ENCODE measurements at places on chromosomes 7 and 10.
A peak's percentile ranks its signal among the peaks of the same experiment; 100 is the strongest.

DNA sequence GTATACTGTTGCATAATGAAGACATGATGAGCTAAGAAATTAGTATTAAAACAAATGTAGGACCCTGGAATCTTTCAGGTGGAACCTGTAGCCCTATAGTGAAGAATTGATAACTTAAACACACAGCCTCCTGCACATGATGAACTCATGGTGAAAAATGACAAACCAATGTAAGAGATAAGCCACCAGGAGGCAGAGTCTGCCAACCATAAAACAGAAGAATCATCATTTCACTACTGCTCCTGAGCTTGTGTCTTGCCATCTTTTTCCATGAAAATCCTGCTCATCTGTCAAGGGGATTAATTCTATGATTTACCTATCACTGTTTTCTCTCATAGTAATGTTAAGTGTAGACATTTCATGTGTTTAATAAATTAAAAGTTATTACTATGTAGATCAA is 363.9 kb downstream of the MALRD1 start:
- peak; percentile 64 for DNase-seq

GRCh38 chr10:35335133-35336083 is 901 bp upstream of the CCNY start:
- DNase-seq: peak; percentile 40

DNA sequence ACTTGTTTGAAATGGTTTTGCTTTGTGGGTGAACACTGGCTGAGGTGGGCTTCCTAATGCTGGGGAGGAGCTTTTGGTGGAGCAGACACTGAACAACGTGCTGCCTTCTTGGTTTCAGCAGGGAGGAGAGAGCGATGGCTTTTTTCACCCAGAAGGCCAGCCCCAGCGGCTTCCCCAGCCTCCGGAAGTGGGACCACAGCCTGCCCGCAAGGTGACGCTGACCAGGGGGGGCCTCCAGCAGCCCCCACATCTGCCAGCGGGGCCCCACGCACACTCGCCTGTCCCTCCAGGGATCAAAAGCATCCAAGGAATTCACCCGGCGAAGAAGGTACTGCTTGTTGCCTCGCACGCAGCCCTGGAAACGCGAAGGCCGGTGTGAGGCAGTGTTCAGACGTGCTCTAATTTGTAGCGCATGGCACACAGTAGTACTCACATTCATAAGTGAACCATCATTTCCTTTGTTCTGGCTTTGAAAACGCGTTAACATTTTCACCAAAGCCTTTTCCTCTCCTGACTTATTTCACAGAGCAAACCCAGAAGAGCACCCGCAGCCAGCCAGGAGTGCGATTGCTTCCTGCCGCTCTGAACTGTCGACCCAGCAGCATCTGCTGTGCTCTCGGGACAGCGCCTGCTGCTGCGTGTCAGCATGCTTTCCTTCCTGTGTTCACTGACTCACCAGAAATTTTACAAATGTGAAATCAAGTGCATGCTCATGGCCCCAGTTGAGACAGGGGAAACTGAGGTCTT is 48.4 kb downstream of the SHH start:
- DNase-seq: peak; percentile 86

DNA sequence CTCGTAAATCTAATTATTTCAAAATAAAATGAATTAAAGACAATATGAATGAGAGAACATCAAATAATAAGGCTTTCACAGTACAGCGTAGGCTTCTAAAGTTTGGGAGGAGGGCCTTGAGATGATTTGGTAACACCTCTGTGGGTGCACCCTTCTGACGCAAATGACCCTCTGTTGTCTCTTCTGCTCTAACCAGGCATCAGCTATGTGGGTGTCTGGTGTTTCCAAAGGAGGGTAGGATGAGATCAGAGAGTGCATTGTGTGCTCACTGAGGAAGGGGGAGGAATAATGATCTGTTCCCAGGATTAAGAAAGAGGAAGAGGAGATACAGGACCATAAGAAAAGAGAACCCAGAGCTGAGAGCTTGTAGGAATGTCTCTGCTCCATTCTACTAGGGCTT is 420.4 kb downstream of the SDK1 start:
- DNase-seq: no peak

DNA sequence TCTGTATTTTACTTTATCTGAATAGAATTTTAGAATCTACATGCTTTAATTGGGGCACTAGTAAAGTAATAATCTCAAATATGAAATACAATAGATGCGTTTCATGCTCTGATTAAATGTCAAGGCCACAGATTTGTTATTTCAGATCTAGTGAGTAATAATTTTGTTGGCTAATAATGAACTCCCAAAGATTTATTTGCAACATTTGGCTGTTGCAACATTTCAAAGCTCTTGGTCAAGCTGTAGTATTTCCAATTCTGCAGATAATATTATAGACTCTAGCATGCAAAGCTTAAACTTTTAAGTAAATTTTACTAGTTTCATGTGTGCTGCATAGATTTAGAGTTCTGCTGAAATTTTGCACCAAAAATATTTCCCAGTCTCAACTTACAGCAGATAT is 16.7 kb downstream of the LRRN3 start:
- peak; percentile 5 for DNase-seq

GRCh38 chr7:95690367-95690947 is 81.9 kb upstream of the DYNC1I1 start:
- peak; percentile 75 for DNase-seq

DNA sequence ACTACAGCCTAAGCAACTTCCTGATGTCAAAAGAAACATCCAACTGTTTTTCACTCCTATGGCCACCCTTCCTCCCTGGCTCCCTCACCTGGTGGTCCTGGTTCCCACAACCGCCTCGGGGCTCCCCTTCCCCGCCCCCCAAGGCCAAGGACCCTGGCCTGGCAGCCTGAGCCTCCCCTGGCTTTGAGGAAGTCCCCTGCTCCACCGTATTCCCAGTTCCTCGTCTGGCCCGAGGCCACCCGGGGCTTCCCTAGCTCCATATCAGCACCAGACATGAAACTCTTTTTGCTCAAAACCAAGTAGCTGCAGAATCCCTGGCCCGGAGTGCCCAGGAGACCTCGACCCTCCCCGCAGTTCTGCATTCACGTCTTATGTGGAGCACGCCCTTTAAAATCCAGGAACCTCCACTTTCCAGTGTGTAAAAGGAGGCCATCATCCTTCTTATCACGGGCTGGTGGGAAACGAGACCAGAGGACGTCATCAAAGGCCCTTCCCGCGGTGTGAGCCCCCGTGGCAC is 82.9 kb downstream of the PRKAG2 start:
- DNase-seq: no peak

DNA sequence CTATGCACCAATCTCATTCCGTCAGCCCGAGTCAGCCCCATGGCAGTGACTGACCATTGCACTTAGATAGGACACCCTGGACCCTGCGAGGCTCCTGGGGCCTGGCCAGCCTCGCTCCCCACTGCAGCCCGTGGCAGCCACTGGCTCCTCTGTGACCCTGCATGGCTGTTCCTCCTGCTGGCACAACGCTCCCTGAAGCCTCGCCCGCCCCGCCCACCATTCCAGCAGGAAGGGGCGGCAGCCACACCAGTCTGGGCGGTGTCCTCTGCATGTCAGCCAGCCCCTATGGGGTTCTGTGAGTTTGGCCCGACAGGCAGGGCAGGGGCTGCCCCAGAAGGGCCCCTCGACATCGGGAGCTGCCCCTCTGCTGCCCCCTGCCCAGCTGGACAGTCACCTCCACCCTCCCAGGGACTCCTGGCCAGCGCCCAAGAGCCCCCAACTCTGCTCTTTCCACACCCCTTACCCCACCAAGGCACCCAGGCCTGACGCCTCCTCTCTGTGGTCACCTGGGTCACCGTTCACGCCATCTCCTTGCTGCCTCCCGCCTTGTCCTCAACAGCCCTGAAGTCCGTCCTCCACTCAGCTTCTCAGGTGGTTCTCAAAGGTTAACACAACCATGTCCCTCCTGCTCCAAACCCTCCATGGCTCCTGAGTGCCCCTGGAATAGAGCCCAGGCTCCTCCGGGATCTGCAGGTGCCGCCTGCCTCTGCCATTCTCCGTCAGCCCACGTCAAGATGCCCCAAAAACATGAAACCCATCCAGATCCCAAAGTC is 103.5 kb downstream of the MICALL2 start:
- DNase-seq: no peak

GRCh38 chr7:96624954-96625353 is 84.7 kb downstream of the SEM1 start:
- DNase-seq: no peak

DNA sequence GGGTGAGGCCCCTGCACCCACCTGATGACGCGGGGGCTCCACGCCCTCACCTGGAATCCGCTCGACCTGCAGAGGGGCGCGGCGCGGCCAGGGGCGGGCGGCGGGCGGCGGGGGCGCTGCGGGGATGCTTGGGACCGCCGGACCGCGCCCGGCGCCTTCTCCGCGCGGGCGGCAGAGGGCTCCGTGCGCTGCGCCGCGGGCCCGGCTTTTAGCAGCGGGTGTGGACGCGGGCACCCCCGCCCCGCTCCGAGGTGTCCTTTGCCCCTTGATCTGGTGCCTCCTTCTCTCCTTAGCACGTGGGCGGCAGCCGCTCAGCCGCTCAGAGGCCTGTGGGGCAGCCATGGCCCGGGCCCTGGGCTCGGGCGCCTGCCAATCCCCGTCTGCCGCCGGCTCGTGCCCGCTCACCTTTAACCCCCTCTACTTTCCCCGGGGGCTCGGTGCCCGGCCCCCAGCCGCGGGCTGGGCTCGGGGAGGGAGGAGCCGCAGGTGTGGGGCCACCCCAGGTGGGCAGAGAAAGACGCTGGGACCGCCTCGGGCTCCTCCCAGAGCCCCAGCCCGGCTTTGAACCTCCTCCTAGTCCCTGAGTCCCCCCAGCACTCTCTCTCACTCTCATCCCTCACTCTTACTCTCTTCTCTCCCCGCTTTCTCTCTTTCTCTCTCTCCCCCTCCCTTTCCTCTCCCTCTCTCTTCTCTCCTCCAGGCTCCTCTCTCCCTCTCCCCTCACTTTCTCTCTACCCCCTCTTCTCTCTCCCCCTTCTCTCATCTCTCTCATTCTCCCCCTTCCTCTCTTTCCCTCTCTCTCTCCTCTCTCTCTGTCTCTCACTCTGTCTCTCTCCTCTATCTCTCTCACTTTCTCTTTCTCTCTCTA is 19.7 kb upstream of the VPS37D start:
- no peak for DNase-seq

DNA sequence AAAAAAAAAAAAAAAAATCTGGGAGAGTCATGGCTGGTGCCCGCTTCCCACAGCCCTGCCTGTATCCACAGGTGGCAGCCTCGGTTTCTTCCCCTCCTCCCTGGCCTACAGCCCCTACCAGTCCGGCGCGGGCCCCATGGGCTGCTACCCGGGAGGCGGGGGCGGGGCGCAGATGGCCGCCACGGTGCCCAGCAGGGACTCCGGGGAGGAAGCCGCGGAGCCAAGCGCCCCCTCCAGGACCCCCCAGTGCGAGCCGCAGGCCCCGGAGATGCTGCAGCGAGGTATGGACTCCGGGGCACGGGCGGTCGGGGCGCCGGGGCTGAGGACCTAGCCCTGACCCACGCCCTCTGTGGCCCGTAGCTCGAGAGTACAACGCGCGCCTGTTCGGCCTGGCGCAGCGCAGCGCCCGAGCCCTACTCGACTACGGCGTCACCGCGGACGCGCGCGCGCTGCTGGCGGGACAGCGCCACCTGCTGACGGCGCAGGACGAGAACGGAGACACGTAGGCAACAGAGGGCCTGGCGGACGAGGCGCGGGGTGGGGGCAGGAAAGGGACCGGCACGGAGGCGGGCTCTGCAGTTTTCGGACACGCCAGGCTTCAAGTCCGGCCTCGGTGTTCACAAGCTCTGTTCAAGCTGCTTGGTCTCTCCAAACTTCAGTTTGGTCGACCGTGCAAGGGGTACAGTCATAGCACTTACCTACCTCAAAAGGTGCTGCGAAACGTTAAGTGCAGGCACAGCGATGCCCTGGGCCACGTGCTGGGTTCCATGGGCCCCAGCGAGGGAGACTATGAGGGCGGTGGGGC is 3.9 kb downstream of the NFKB2 start:
- peak; percentile 86 for DNase-seq

DNA sequence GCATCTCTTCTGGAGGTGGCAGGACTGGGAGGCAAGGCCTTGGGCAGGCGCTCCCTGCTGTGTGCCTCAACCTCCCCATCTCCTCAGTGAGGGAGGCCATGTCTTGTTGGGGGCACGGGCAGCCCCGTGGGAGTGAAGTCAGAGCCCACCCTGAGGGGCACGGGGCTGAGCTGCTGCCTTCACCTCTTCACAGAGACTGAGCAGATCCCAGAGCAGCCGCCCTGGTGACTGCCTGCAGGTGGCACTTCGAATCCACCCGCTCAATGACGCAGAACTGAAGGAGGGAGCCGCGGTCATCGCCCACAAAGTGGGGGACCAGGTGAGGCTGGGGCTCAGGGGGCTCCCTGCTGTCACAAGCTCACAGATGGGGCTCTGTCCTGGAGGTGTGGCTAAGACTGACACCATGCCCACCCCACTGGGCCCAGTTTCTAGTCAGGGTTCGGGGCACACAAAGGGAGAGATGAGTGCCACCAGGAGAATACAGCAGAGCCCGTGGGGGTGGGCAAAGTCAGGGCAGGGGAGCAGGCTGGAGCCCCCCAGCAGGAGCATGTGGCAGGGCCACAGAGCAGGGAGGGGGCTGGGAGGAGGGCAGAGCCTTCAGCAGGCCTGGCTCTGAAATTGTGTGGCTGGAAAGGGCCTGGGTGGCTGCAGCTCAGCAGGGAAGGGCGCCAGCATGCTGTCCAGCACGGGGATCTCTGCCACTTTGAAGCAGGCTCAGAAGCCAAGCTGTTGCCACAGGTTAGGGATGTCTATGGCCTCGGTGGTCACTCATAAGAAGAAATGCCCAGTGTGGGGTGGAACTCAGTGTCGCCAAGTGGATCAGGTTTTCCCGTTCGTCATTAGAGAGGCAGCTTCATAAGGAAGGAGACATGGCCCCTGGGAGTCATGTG is 18.8 kb upstream of the CHST12 start:
- DNase-seq: no peak

GRCh38 chr7:82678259-82678658 is 234.7 kb upstream of the CACNA2D1 start:
- peak; percentile 60 for DNase-seq

GRCh38 chr7:22776964-22777363 is 45.7 kb downstream of the TOMM7 start:
- no peak for DNase-seq

DNA sequence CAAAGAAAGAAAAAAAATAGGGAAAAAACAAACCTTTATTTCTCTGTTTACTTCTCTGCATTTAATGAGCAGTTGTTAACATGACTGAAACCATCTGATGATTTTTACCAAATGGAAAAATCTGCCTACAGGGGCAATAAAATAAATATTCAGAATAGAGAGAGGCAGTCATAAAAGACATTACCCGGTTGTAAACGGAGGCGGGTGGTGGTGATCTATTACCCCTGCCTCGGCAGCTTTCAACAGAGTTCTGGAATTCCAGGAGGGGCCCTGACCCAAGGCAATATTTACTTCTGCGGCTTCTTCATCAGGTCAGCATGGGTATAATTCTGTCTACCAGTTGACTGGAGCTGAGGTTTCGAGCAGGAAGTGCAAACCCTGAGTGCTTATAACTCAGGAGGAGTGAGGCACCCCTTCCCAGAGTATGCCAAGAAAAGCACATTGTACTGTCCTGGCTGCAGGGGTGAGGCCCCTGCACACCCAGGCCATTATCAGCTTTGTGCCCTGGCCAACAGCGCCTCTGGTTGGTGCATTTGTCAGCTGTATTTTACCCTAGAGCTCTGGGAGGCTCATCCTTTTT is 8.2 kb upstream of the CXCL12 start:
- peak; percentile 38 for DNase-seq
